Uterine smooth muscle cell (primary cell): ENCODE measurements at places on chromosomes 16 and 17. TPM values are rescaled to one million over a fixed set of nuclear protein-coding genes. Genes with fewer than 3 reads are reported as not detected.

The CCDC144A gene
- total RNA-seq: 0.33 and 9.1 TPM in 2 replicates

The DUSP14 gene
- 50.6 and 72.0 TPM in 2 replicates for total RNA-seq

The ITGB3 gene
- 27.8 and 43.0 TPM in 2 replicates for total RNA-seq

The CSH2 gene
- under 0.01 TPM in 1 of 2 replicates, not detected in the other for total RNA-seq

The CSF3 gene
- total RNA-seq: 0.25 and 1.4 TPM in 2 replicates

The HOXB13 gene
- total RNA-seq: not detected in 2 replicates

The CA10 gene
- total RNA-seq: not detected in 2 replicates

The CD7 gene
- not detected in 2 replicates for total RNA-seq

The SNX20 gene
- total RNA-seq: not detected in 2 replicates

The RASD1 gene
- total RNA-seq: 2.0 TPM in 2 replicates

The RND2 gene
- 0.44 and 0.50 TPM in 2 replicates for total RNA-seq

The SIRT7 gene
- total RNA-seq: 32.2 and 36.1 TPM in 2 replicates

The SLC16A13 gene
- total RNA-seq: 1.00 and 1.7 TPM in 2 replicates

The TGFB1I1 gene
- 35.5 and 47.9 TPM in 2 replicates for total RNA-seq

The PVALEF gene
- total RNA-seq: not detected in 2 replicates

The CYB5D1 gene
- total RNA-seq: 9.0 and 12.8 TPM in 2 replicates

The TMEM238L gene
- total RNA-seq: not detected in 2 replicates

The CES5A gene
- total RNA-seq: not detected in 2 replicates

The CAMTA2 gene
- 4.6 and 8.6 TPM in 2 replicates for total RNA-seq

The TBC1D26 gene
- total RNA-seq: under 0.01 TPM in 2 replicates

The TEFM gene
- 13.6 and 16.8 TPM in 2 replicates for total RNA-seq
